AG09319 (cell line): ENCODE measurements at places on chromosomes 1 and 21.
A peak's percentile ranks its signal among the peaks of the same experiment; 100 is the strongest.

DNA sequence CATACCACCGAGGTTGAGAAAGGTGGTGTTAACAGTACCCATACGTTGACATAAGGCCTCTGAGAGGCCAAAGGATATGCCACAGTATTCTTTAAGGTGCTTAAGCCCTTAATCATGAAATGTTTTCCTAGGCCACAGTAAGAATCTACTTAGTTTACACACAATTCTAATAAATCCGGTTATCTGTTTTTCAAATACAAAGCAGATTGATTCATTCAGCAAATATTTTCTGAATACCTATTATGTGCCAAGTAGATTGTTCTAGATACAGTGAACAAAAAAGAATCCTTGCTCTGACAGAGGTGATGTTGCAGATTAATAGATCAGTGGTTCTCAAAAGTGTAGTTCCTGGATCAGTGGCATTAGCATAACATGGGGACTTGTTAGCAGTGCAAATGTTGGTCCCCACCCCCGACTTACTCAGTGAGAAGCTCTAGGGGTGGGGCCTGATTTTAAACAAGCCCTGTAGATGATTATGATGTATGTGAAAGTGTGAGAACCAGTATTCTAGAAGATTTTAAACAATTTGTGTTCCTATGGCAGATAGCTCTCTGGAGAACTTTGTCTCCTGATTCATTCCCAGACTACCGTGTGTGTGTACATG lies 61.6 kb downstream of the NFIA start:
- no peak for DNase-seq

DNA sequence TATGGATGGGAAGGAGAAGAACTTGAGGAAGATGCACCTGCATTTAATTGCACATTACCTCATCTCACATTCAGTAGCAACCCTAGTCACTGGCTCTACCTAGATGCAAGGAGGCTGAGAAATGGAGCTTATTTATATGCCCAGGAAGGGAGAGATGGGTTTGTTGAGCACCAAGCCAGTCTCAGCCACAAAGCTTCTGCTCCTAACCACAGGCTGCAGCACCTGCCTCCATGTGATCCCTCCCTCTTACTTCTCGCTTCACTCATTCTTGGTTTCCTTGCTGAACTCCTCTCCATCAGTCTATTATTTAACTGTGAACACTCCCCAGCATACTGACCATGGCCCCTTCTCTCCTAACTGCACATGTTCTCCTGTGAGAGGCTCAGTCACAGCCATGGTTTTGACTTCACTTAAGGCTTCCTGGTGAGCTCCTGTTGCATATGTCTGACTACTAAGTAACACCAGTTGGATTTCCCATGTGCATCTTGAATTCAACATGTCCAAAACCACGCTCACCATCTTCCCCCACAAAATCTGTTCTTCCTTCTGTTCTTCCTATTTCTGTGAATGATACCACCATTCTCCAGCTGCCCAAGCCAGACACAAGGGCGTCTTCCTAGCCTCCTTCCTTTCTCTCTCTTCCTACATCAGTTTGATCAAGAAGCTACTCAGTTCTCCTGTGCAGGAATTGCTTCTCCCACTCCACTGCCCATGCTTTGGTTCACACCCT lies 139.8 kb downstream of the AK5 start:
- DNase-seq = no peak

GRCh38 chr1:179036844-179037465 lies 11.3 kb downstream of the FAM20B start:
- DNase-seq = no peak

GRCh38 chr1:200628223-200628881 lies 7.8 kb upstream of the KIF14 start:
- DNase-seq = no peak

GRCh38 chr1:93592551-93592949 lies 89.1 kb downstream of the BCAR3 start:
- DNase-seq = no peak

- peak; percentile 82 for DNase-seq
These were observed 24.5 kb downstream of the ELF3 start for GRCh38 chr1:202034683-202035462.

DNA sequence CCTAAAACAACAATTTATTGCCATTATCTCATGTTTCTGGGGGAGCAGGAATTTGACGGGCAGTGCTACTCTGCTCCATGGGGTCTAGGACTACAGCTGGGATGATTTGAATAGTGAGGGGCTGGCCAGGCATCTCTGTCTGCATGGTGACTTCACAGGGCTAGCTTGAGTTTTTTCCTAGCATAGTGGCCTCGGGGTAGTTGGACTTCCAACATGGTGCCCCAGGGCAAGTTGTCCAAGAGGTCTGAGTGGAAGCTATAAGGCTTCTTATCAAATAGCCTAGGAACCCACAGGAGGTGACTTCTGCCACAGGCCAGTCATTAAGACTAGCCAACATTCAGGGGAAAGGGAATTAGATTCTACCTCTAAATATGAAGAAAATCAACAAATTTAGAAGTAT lies 92.0 kb upstream of the WLS start:
- no peak for DNase-seq

- DNase-seq = peak; percentile 51
These were observed at the start of gene SNX7 for GRCh38 chr1:98661544-98662355. SNX7 (plus strand) TSS chr1:98661721; CDS start chr1:98661732, 11 bp downstream.
